ENCODE measurements at places on chromosomes 1 and 21.

- no peak for DNase-seq
Observed at GRCh38 chr1:47774986-47775834, 222.0 kb downstream of the TRABD2B start.

GRCh38 chr1:100523038-100523652, 14.8 kb upstream of the GPR88 start:
- no peak for DNase-seq

GRCh38 chr1:236618507-236618906, 14.2 kb upstream of the HEATR1 start:
- DNase-seq, result no peak

DNA sequence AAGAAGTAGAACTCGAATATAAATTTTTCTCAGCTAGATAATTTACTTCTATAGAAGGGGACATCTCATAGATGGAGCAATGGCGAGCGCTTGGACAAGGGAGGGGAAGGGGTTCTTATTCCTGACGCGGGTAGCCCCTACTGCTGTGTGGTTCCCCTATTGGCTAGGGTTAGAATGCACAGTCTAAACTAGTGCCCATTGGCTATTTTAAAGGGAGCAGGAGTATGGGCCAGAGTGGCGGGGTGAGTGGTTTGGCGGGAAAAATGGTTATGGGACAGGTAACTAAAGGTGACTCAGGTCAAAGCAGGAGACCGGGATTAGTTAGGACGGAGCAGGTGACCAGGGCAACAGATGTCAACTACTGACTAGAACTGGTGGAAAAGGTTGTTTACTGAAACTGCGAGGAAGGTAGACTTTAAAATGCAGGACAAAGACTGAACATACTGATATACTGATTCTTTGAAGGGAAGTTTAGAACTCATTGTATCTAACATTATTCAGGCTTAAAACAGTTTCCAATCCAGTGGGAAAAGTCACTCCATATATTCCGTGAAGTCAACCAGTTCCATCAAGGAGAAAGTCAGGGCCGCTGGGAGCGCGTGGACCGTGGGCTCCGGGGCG, 940 bp upstream of the ATAD3A start:
- DNase-seq, result no peak

DNA sequence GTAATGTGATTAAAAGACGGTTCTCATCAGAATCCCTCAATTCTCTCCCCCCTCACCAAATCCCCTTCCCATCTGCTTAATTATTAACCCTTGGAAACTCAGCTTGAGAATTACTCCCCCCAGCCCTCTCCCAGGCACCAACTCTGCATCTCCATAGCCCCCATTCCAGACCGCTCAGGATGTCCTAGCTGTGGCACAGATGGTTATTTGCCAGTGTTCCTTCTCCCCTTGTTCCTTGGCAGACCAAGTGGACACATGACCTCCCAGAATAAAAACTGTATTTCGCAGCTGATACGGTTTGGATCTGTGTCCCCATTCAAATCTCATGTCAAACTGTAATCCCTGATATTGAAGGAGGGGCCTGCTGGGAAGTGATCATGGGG, 14.6 kb downstream of the HENMT1 start:
- no peak for DNase-seq

- DNase-seq, result no peak
Observed at GRCh38 chr1:176225479-176225875, 18.4 kb upstream of the COP1 start.

DNA sequence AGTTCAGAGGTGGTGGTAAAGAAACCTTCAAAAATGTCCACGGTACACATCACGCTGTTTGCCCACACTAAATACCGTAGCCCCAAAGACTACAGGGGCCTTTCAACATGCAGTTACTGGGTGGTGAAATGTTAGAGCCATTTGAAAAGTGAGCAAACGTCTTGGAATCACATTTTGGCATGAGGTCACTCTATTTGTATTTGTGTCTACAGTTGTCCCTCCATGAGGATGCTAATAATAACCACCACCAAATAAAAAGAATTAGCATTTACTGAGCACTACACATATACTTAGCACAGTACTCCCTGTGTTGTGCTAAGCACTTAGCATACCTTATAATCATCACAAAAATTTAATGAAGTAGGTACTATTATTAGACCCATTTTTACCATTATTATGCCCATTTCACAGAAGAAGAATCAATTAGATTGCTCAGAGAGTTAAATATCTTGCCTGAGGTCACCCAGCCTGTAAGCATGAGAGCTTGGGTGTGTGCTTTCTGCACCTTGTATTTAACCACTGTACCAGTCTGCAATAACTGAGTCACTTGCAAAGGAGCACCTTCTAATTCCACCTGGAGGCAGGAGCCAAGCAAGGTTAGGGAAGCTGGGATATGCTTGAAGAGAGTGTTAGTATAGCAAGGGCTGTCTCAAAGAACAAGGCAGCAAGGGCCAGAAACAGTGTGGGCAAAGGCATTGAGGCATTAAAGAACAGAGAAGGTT, 57.4 kb downstream of the DNTTIP2 start:
- DNase-seq, result no peak

All from activated CD4-positive, CD25-positive, alpha-beta regulatory T cell treated with anti-CD3 and anti-CD28 coated beads, Interleukin-2, amount 50 U/mL, for 16 hours (primary cell).